ENCODE measurements at places on chromosomes 6 and 20. TPM values are rescaled to one million over a fixed set of nuclear protein-coding genes. Genes with fewer than 3 reads are reported as not detected.

DNA sequence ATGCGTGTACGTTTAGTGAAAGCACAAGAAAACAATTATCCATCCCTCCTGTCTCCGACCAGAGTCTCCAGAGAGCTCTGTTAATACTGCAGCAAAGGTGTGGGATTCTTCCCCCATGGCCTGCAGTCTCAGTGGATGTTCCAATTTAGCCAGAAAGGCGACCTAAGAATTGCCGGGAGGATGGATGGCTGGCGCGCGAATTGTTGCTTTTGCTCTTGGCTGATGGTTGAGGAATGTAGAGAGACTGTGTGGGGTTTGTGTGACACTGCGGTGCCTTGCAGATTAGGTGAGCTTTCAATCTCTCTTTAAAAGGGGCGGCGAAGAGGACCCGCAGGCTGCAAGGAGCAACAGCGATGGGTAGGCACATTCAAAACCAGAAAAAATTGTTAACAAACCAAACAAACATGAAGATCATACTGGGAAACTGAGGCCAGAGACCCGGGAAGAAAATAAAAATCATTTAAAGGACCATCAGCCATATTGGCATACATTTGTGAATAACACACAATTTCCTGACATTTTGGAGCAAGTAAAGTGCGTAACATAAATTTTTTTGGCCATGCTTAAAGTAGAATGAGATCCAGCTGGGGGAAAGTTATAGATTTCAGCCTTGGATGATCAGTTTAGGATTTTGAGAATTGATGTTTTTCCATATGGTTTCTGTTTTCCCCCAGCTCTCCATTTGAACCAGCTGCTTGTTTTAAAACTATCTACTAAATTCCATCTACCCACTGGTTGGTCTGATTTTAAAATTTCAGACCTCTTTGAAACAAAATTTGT, 46.3 kb downstream of the GNAS start:
- H3K4me1 ChIP-seq, result peaks cover 50% of the 10 kb centered on the region
- H3K27me3 ChIP-seq, result no peaks in the 10 kb centered on the region
- no peak overlapping the region for H3K27ac ChIP-seq
- DNase-seq, result no peak
- no peak overlapping the region for H3K4me3 ChIP-seq

- DNase-seq, result no peak
- H3K36me3 ChIP-seq, result no peaks in the 10 kb centered on the region
- no peak overlapping the region for H3K4me3 ChIP-seq
- H3K4me1 ChIP-seq, result peaks cover 2% of the 10 kb centered on the region
- no peak overlapping the region for H3K27ac ChIP-seq
These were observed 21.3 kb upstream of the UTRN start for GRCh38 chr6:144263786-144264185.

DNA sequence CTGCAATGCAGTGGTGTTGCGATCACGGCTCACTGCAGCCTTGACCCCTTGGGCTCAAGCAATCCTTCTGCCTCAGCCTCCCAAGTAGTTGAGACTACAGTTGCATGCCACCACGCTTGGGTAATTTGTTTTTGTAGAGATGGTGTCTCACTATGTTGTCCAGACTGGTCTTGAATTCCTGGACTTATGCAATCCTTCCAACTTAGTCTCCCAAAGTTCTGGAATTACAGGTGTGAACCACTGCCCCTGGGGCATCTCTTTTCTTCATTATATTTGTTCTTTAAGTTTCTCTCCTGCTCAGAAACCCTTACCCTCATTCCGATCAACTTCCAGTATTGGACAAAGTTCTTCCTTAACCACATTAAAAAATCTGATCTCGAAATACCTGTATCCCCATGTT, 44.7 kb upstream of the DEK start:
- H3K4me1 ChIP-seq, result no peaks in the 10 kb centered on the region
- no peak overlapping the region for H3K4me3 ChIP-seq
- H3K27me3 ChIP-seq, result peaks cover 11% of the 10 kb centered on the region
- no peak overlapping the region for H3K27ac ChIP-seq
- no peaks in the 10 kb centered on the region for H3K36me3 ChIP-seq

GRCh38 chr6:5905431-5906339, 101.0 kb downstream of the NRN1 start:
- H3K4me3 ChIP-seq, result no peak overlapping the region
- no peaks in the 10 kb centered on the region for H3K4me1 ChIP-seq
- H3K36me3 ChIP-seq, result no peaks in the 10 kb centered on the region
- no peak for DNase-seq
- H3K27ac ChIP-seq, result no peak overlapping the region

DNA sequence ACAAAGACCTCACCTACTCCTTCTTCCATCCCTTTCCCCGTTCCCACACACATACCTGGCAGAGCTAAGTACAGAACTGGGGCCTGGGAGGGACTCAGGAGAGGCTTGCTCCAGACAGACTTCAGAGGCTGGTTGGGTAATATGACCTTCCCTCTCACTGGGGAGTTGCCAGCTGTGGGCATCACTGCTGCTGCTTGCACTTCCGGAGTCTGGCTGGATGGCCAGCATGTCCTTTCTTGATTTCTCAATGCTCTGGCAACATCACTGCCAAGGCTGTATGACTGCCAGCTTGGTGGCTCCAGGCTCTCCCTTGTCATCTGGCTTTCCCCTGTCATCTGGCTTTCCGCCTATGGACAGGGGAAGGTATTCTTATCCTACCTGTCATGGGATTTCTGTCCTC, 47.8 kb downstream of the CDH22 start:
- no peak overlapping the region for H3K27ac ChIP-seq
- no peak overlapping the region for H3K4me3 ChIP-seq
- DNase-seq, result no peak
- no peaks in the 10 kb centered on the region for H3K4me1 ChIP-seq
- H3K36me3 ChIP-seq, result no peaks in the 10 kb centered on the region

GRCh38 chr20:9903048-9903655, 64.3 kb upstream of the PAK5 start:
- peaks cover 19% of the 10 kb centered on the region for H3K27me3 ChIP-seq
- H3K4me1 ChIP-seq, result no peaks in the 10 kb centered on the region
- no peak overlapping the region for H3K4me3 ChIP-seq

CST2 gene
- not detected for total RNA-seq

UBD gene
- total RNA-seq, result 3.1 TPM

BPI gene
- not detected for total RNA-seq

DNA sequence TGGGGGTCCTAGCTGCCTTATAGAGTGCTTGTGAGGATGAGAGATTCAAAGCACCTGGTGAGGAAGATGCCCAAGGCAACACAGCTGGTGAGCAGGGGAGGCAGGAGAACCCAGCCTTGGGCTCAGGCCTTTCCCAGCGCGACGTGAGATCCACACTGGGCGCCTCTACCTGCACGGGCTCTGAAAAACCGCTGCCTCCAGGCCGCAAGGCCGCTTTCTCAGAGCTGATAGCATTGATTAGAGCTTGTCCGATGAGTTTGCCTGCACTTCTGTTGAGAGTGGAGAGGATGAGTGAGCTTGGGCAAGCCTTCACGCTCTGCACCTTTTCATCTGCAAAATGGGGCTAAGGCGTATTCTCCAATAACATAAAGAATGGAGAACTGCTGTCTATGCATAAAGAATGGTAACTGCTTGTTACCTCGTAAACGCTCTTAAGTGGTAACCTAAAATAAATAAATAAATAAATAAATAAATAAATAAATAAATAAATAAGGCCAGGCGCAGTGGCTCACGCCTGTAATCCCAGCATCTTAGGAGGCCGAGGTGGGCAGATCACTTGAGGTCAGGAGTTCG, 916 bp downstream of the PABPC1L start:
- no peak overlapping the region for H3K27ac ChIP-seq
- no peak for DNase-seq
- H3K4me1 ChIP-seq, result peaks cover 27% of the 10 kb centered on the region
- peak overlapping the region; percentile 85 for H3K4me3 ChIP-seq
- no peaks in the 10 kb centered on the region for H3K27me3 ChIP-seq
- H3K36me3 ChIP-seq, result peaks cover 4% of the 10 kb centered on the region

- no peaks in the 10 kb centered on the region for H3K4me1 ChIP-seq
- DNase-seq, result no peak
- peaks cover 29% of the 10 kb centered on the region for H3K27me3 ChIP-seq
- no peaks in the 10 kb centered on the region for H3K36me3 ChIP-seq
- H3K27ac ChIP-seq, result no peak overlapping the region
These were observed 12.1 kb upstream of the RAMACL start for GRCh38 chr6:166598441-166599138.

MEP1A gene
- not detected for total RNA-seq

ARHGAP18 gene
- 10.4 TPM for total RNA-seq

DNA sequence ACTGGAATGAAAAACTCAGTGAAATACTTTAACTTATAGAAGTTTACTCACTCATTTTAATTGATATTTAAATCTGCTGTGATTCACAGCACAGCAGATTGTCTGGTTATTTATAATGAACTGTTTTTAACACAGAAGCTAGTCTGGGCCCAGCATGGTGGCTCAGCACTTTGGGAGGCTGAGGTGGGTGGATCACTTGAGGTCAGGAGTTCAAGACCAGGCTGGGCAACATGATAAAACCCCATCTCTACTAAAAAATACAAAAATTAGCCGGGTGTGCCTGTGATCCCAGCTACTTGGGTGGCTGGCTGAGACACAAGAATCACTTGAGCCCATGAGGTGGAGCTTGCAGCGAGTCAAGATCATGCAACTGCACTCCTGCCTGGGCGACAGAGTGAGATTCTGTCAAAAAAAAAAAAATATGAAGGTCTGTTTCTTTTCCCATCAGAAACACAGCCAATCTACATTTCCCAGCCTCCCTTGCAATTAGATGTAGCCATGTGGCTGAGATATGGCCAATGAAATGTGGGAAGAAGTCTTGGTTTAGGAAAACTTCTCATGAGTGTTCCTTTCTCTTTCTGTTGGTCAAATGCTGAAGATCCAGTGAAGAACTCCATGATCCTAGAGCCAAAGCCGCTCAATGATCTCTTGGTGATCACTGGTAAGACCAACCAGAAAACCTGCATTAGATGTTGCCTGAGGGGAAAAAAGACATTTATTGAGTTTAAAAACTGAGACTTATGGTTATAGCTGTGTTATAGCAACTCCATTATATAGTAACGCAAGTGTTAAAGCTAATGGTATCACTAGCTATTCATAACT, 31.3 kb upstream of the BTN3A2 start:
- no peaks in the 10 kb centered on the region for H3K36me3 ChIP-seq
- H3K4me1 ChIP-seq, result peaks cover 58% of the 10 kb centered on the region
- DNase-seq, result no peak
- peaks cover 43% of the 10 kb centered on the region for H3K27me3 ChIP-seq

- no peaks in the 10 kb centered on the region for H3K36me3 ChIP-seq
- DNase-seq, result no peak
- no peak overlapping the region for H3K4me3 ChIP-seq
- no peak overlapping the region for H3K27ac ChIP-seq
These were observed 25.0 kb downstream of the HEBP2 start for GRCh38 chr6:138428944-138429598.

CTCFL gene
- total RNA-seq, result not detected

DNA sequence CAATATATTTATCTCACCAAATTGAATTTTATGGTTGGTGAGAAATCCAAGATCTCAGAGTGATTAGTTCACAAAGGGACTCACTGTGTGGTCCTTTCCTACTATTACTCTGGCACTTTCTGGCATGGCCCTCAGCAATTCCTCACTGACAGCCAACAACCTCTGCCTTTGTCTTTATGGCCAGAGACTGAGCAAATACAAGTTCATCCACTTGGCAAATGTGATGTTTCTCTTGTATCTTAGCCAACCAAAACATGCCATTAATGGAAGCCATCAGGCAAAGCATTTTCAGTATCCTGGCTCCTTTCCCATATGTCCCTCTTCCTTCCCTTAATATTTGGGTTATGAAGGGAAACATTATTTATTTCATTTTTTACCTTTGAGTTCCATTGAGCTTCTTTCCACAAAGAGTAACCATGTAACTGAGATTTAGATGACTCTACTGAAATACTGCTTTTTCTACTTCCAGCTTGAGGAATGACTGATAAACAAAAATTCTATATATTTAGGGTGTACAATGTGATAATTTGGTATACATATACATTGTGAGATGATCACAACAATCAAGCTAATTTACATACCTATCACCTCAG, 30.8 kb upstream of the SMLR1 start:
- no peaks in the 10 kb centered on the region for H3K36me3 ChIP-seq
- no peak overlapping the region for H3K27ac ChIP-seq
- no peak overlapping the region for H3K4me3 ChIP-seq
- no peaks in the 10 kb centered on the region for H3K27me3 ChIP-seq

PSORS1C1 gene
- total RNA-seq, result not detected

GRCh38 chr6:52391599-52391998, 28.5 kb upstream of the EFHC1 start:
- H3K4me3 ChIP-seq, result no peak overlapping the region
- no peaks in the 10 kb centered on the region for H3K27me3 ChIP-seq
- no peak overlapping the region for H3K27ac ChIP-seq
- DNase-seq, result no peak

WFDC5 gene
- total RNA-seq, result not detected

DNA sequence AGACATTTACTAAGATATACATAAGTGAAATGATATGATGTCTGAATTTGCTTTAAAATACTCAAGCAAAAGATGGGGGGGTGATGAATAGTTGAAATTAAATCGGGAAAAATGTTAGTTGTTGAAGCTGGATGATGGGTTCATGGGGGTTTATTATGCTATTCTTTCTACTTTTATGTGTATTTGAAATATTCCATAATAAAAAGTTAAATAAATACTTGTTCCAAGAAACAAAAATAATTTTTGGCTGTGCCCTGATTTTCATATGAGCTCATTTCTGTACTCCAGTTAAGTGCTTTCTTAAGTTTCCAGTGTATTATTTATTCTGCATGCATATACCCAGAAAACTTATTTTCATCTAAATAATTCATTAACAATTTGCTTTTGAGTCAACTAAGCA, 138.6 kb downstream of the AIG1 start:
- peaks cover 6% of the 10 kb centered on the region for H3K27me3 ChIP-seq
- H3K4me1 ChIP-seq, result no peaks in the 10 kb centered on the region
- peaks cover 4% of the 10 kb centered on the region for H3K36me3 ChIP-seq
- no peak overlapping the region for H3K4me3 ChIP-seq

GRCh38 chr20:62980380-62980960, 26.3 kb downstream of the BHLHE23 start:
- no peak for DNase-seq
- peaks cover 19% of the 10 kb centered on the region for H3K27me3 ChIP-seq
- H3K36me3 ChIP-seq, result no peaks in the 10 kb centered on the region

CFAP61 gene
- not detected for total RNA-seq

- no peak for DNase-seq
- H3K27ac ChIP-seq, result no peak overlapping the region
- no peaks in the 10 kb centered on the region for H3K36me3 ChIP-seq
- no peak overlapping the region for H3K4me3 ChIP-seq
These were observed 92.3 kb downstream of the SEL1L2 start for GRCh38 chr20:13898012-13898612.

C20orf173 gene
- not detected for total RNA-seq
